ENCODE measurements at places on chromosomes 7 and 10. TPM values are rescaled to one million over a fixed set of nuclear protein-coding genes. Genes with fewer than 3 reads are reported as not detected.

The FAM237B gene
- not detected for total RNA-seq

DNA sequence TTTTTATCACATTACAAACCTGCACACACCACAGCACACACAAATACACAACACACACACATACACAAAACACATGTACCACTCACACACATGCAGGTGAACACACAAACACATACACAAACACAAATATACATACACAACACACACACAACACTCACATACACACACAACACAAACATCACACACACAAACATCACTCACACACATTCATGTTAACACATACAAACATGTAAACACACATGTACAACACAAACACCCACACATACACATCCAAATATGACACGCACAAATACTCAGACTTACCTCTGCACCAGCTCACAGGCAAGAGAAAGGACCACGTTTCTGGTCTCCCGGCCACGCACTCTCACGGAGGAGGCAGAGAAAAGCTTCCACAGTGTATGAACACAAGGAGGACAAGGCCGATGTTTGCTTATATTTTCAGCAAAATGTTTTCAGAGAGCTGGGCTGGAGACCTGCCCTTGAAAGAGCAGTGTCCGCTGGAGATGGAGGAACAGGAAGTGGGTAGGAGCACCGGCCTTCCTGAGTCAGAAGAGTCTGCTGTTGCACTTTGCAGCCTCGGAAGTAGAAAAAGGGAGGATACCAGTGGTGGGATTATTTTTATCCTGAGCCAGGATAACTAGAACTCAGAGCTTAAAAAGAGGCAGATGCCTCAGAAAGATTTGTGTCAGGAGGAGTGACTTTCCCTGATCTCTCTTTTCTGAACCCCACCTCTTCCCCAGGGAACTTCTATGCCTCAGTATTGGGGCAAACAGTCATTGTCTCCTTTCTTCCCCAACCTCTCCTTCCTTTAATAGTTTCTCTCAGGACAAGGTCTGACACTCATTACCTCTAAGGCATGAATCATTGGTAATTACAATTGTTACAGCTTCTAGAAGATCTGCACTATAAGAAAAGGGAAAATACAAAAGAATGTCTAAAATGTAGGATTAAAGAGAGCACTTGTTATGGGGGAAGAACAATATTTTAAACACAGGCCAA lies at the start of gene GIMAP6:
TSS of gene GIMAP6 (minus strand) at position 520 of the 999 bp plus-strand sequence. CDS start 2,243 bp downstream, outside the sequence.
- peak within 1 kb of the TSS; percentile 99 for H3K4me3 ChIP-seq
- H3K36me3 ChIP-seq, result peaks cover 77% of the 10 kb centered on the region
- DNase-seq, result peak; percentile 61
- H3K27me3 ChIP-seq, result no peaks in the 10 kb centered on the region
- peak within 1 kb of the TSS; percentile 99 for H3K27ac ChIP-seq

GRCh38 chr10:68099736-68100135 lies 9.6 kb upstream of the MYPN start:
- no peaks in the 10 kb centered on the region for H3K27me3 ChIP-seq
- no peaks in the 10 kb centered on the region for H3K36me3 ChIP-seq
- DNase-seq, result no peak
- H3K4me1 ChIP-seq, result peaks cover 3% of the 10 kb centered on the region

DNA sequence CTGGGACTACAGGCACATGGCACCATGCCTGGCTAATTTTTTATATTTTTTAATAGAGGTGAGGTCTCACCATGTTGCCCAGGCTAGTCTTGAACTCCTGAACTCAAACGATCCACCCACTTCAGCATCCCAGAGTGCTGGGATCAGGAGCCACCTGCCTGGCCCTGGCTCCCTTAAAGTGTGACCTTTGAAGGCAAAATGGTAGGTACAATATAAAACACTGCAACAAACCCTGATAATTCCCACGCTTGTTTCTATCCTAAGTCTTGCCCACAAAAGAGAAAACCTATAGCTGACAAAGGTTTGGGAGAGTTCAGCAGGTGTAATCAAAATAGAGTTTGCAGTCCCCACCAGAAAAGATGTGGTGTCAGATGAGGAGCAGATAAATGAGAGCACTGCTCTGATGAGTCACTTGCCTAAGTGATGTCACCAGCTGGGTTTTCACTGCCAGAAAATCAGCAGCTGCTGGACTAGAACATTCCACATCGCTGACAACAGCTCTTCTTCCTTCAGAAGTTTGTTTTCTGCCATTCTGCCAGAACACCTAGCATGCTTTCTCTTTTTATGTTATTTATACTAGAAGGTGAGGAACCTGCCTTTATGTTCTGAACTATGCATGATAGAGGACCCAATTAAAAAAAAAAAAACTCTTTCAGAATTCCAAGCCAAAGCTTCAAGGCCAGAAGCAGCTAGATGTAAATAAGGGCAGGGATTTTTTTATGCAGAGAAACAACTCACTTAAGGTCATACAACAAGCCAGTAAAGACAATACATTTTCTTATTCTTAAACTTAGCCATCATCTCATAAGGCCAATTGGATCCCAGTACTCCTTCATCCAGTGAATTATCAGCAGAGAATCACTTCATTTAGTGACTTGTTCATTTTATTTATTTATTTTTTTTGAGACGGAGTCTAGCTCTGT lies 18.0 kb downstream of the PURB start:
- peak; percentile 44 for DNase-seq
- H3K36me3 ChIP-seq, result no peaks in the 10 kb centered on the region
- no peak overlapping the region for H3K4me3 ChIP-seq
- H3K4me1 ChIP-seq, result peaks cover 6% of the 10 kb centered on the region
- H3K27me3 ChIP-seq, result peaks cover 3% of the 10 kb centered on the region

DNA sequence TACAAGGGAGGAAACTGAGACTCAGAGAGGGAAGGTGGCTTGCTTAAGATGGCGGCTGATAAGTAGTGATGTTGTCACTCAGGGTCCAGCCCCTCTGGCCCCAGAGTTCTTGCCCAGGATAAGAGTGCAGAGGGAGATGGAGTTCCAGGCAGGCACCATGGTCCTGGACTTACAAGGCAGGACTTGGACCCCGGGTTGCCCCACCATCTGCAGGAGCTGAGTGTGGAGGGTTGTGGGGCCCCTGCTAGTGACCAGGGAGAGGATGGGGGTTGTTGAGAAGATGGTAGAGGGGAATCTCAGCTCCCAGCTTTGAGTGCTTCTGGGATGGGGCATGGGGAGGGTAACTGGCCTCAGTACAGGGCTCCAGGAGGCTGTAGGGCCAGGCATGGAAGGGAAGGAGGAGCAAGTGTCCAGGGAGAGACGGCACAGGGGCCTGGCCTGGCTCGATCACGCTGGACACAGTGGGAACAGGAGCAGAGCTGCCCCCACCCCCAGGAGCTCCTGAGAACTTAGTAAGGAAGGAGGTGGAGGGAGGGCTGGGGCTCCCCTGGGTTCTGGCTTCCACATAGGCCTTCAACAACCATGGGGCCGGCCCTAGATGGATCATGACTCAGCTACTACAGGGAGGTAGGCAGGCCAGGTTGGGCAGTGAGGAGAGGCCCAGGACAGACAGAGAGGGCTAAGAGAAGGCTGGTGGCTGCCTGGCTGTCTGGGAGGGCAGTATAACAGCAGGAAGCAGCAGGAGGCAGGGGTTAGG lies 28.2 kb downstream of the PPIF start:
- DNase-seq, result no peak
- no peaks in the 10 kb centered on the region for H3K36me3 ChIP-seq
- H3K27ac ChIP-seq, result no peak overlapping the region
- no peaks in the 10 kb centered on the region for H3K4me1 ChIP-seq
- H3K4me3 ChIP-seq, result no peak overlapping the region
- H3K27me3 ChIP-seq, result no peaks in the 10 kb centered on the region

- H3K27ac ChIP-seq, result no peak overlapping the region
- H3K4me3 ChIP-seq, result no peak overlapping the region
- H3K27me3 ChIP-seq, result peaks cover 7% of the 10 kb centered on the region
- no peaks in the 10 kb centered on the region for H3K4me1 ChIP-seq
- no peaks in the 10 kb centered on the region for H3K36me3 ChIP-seq
Measured at GRCh38 chr10:90579602-90580242, 278.1 kb downstream of the HTR7 start.

The CALCR gene
- not detected for total RNA-seq

The NME8 gene
- total RNA-seq, result not detected

GRCh38 chr10:132064082-132064755 lies 1.5 kb upstream of the JAKMIP3 start:
- no peak overlapping the region for H3K27ac ChIP-seq
- no peaks in the 10 kb centered on the region for H3K36me3 ChIP-seq
- no peak for DNase-seq
- no peak overlapping the region for H3K4me3 ChIP-seq

- peak; percentile 92 for DNase-seq
- H3K4me3 ChIP-seq, result peak overlapping the region; percentile 60
- peaks cover 14% of the 10 kb centered on the region for H3K27me3 ChIP-seq
Measured at GRCh38 chr7:1175967-1176851, 16.2 kb upstream of the ZFAND2A start.

The ATOH7 gene
- not detected for total RNA-seq

The OR2A42 gene
- total RNA-seq, result not detected

DNA sequence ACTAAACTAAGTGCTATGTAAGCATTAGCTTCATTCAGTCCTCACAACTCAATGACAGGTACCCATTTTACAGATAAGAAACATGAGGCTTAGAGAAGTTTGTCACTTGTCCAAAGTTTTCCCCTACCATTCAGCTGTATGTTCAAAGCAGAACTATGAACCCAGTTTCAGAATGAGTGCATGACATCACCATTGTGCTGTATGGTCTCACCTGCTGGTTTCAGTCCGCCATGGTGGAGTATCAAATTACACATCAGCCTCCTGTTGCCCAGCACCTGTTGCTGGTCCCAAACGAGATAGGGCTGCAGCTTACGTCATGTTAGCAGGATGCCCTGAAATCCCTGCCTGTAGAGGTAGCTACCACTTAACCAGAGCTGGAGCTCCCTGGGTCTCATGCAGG lies 95.0 kb downstream of the DYNC1I1 start:
- H3K4me1 ChIP-seq, result no peaks in the 10 kb centered on the region
- DNase-seq, result no peak
- H3K27me3 ChIP-seq, result peaks cover 5% of the 10 kb centered on the region

All from activated CD8-positive, alpha-beta T cell treated with anti-CD3 and anti-CD28 coated beads for 36 hours (primary cell).